Mesenteric fat pad (tissue), 1 donor: ENCODE measurements at places on chromosomes 2 and 18. TPM values are rescaled to one million over a fixed set of nuclear protein-coding genes. Genes with fewer than 3 reads are reported as not detected.

FAM210A gene
- total RNA-seq: 17.3 TPM

CPO gene
- total RNA-seq: 0.84 TPM

GPR35 gene
- total RNA-seq: 1.9 TPM

CFAP221 gene
- 2.3 TPM for total RNA-seq

ADCY3 gene
- total RNA-seq: 216 TPM

CRACDL gene
- 7.9 TPM for total RNA-seq

DNAH7 gene
- total RNA-seq: 0.45 TPM

HRH4 gene
- 0.39 TPM for total RNA-seq

G6PC2 gene
- total RNA-seq: 0.35 TPM

LYPD6 gene
- not detected for total RNA-seq

ANKRD30BL gene
- total RNA-seq: not detected

DNER gene
- 1.3 TPM for total RNA-seq

NCOA1 gene
- 41.7 TPM for total RNA-seq

POU3F3 gene
- total RNA-seq: not detected

FABP1 gene
- total RNA-seq: 6.9 TPM

UCN gene
- total RNA-seq: 1.0 TPM

MERTK gene
- 47.0 TPM for total RNA-seq

RGPD3 gene
- total RNA-seq: 0.42 TPM

ADAM23 gene
- 1.1 TPM for total RNA-seq

FKBP7 gene
- 5.5 TPM for total RNA-seq

C2orf68 gene
- 26.3 TPM for total RNA-seq

GMPPA gene
- 32.4 TPM for total RNA-seq

ESPNL gene
- total RNA-seq: 0.48 TPM

ASIC4 gene
- total RNA-seq: not detected

AKAIN1 gene
- not detected for total RNA-seq

TP53I3 gene
- 12.0 TPM for total RNA-seq
